ENCODE measurements at places on chromosomes 11 and 22. TPM values are rescaled to one million over a fixed set of nuclear protein-coding genes. Genes with fewer than 3 reads are reported as not detected.

DNA sequence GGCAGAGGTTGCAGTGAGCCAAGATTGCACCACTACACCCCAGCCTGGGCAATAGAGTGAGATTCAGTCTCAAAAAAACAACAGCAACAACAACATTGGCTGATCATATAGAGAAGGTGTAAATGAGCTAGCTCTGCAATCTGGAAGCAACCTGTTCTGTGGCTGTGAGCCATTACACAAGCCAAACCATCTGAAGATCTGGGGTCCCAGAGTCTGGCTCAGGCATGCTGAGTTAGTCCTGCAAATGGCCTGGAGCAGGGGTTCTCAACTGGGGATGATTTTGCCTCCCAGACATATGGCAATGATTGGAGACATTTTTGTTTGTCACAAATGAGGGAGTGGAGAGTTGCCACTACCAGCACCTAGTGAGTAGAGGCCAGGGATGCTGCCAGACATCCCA is 42.3 kb upstream of the RAB1B start:
- no peak for DNase-seq

DNA sequence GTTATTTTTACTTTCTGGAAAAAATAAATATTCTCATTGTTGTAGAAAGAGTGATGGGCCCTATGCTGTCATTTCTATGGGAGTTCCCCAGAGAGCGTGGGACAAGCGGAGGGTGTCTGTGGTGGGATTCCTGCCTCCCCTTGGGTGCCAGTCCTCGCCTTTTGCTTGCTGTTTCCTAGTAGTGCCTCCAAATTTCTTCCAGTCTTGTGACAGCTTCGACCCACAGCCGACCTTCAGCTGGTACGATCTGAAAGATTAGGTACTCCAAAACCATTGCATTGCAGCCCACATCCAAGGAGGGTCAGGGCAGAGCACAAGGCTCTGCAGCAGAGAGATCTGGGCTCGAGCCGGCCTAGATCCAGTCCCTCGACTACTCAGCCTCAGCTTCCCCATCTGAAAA is 58.9 kb upstream of the EMID1 start:
- DNase-seq: no peak

DNA sequence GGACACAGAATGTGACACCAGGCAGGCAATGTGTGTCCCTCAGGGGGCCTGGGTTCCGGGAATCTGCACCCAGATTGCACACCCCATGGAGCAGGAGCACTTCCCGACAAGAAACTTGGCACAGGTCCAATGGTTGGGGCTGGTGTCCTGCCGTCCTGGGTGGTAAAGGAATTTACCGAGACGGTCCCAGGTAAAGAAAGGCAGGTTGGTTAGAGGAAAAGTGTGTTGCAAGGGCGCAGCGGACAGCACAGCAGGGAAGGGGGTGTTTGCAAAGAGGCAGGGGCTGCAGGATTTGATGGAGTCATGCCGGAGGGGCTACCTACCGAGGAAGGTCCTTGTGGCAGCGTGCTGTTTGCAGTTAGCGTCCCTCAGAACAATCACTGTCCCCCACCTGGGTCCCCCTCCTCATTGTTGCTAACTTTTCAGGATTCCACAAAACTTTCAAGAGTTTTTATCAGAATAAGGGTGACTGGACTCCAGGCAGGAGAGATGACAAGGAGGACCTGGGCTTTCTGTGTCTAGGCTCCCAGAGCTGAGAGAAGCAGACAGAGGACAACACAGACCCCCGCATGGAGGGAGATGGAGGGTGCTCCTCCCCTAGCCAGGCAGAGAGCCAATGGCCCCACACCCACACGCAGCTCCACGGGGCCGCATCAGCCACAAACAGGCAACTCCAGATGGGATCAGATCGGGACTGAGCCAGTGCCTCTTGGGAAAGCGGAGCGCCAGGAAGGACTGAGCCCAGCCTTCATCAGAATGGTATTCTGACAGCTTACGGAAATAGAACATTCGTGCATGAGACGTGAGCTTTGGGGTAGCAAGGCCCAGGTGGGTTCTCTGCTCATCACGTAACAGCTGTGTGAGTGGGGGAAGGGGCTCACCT is 1423.9 kb downstream of the BRD1 start:
- no peak for DNase-seq

DNA sequence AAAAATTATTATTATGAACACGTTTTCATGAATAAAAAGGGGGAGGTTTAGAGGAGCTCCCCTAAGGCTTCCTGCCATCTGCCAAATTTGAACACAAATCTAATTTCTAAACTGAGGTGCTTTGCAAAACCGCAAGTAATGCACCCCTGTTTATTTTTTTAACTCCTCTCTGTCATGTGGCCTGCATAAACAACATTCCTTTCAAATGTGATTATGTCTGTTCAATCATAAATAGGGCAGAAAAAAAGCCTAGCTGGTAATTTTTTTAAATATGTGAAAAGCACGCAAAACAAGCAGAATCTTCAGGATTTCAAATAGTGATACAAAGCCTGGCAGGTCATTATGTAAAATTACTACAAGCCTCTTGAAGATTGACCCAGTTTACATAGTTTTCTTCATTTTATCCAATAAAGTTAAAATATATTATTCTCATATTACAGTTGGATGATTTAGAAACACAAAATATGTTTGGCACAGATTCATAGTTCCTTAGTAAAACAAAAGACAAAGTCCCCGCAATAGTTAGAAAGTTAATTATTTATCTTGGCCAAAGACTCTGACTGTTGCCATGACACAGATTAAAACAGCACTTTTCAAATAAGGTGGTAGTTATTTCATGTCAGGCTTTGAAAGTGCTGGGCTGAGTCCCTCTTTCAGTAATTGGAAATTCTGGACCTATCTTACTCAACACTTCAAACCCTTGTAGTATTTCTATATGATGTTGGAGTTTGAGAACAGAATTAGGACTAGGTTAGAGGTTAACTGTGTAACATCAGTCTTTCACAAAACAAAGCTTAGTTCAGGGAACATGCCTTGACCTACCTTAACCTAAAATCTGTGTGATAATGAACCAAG is 200.3 kb upstream of the MPPED2 start:
- DNase-seq: peak; percentile 27

DNA sequence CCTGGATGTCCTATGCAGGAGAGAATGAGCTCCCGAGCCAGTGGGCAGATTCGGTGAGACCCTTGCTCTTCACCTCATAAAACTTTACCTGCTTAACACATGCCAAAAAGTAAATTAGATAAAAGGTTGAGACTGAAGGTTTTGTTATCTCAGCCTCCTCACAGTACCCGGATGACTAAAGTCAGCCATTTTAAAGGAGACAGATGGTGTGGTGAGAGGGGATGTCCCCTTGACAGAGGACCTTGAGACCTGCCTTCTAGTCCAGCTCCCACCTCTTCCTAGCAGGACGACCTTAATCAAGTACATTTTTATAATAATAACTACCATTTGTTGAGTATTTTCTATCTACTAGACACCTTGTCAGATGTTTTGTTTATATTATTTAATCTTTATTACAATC is 39.7 kb downstream of the C11orf91 start:
- DNase-seq: no peak

GRCh38 chr22:43566021-43566420 is 154.2 kb downstream of the MPPED1 start:
- DNase-seq: no peak

DNA sequence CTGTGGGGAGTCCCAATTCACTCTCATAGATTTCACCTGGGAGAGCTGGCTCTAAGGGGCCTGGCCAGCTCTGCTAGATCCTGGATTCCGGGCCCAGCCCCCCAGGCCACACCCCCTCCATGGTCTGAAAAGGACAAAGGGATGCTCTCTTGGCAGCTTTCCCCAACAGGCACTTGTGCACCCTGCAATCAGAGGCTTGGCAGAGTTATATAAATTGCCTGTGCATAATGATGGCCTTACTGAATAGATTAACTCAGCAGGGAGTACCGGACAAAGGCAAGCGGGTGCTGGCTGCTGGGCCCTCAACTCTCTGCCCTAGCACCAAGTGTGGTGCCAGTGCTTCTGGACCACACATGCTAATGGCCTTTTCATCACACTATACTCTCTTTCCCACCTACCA is 461.6 kb downstream of the BUD13 start:
- no peak for DNase-seq

GRCh38 chr11:117230286-117230961 is 1.4 kb downstream of the PCSK7 start:
- DNase-seq: no peak

GRCh38 chr11:13679768-13680167 is 11.3 kb downstream of the FAR1 start:
- no peak for DNase-seq

GRCh38 chr22:21054714-21055563 is 9.2 kb downstream of the LRRC74B start:
- DNase-seq: no peak

GRCh38 chr11:69295079-69295994 is 1.4 kb downstream of the MYEOV start:
- DNase-seq: peak; percentile 80

DNA sequence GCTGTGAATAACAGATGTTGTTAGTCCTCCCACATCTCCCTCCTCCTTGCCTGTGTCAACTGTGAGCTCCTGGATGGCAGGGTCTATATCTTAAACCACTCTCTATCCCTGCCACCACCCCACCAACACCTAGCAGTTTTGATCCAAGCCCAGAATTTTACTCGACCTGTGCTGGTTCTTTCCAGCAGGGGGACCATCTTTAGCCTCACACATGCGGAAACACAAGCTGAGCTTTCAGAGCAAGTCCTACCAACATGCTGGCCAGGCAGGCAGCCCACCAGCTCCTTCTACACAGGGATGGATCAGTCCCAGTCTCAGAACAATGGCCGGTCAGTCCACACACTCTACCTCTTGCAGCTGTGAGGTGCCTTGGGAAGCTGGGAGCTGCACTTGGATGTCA is 231.5 kb downstream of the NXPE2 start:
- peak; percentile 10 for DNase-seq

- DNase-seq: no peak
Measured at GRCh38 chr11:61869708-61870451, 21.5 kb downstream of the FADS3 start.

DNA sequence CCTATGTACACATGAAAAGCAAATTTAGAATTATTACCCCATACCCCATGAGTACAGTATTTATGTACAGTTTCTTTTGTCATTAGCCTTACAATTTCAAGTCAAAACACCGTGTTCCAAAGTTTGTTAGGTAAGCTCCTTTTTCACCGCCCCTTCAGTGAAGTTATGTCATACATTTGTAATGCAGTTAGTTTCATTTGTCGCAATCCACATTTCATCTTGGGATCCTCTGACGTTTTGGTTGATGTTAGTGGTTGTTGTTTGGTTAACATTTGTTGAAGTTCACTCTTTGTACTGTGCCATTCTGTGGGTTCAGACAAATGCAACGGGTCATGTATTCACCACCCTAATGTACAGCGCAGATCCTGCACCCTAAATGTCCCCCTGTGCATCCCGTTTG is 45.2 kb downstream of the ARHGEF12 start:
- no peak for DNase-seq

DNA sequence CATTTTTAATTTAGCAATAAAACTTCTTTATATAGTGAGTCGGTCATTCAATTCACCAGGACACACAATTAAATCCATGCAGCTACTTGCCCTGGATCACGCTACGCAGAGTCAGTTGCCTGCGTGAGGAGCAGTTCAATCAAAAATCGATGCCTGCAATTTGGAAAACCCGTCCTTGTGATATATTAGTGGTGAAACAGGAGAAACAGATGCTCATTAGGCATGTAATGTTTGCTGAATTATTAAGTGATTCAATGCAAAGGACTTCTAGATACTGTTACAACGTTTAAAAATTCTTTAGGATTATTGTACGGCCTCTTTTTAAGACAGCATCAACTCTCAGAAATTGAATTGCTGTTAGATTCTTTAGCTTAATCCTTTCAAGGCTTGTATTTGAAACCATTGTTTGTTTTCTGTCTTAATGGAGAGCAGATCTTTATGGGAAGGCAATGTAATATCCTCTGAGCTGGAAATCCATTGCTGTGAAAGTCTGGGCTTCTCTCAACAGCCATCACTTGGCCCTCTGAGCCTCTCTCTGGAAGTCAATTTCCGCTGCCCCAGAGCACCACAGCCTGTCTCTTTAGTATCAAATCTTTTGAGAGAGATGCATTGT is 20.1 kb upstream of the PAMR1 start:
- DNase-seq: no peak

- no peak for DNase-seq
Measured at GRCh38 chr11:76379807-76380158, 1.1 kb downstream of the THAP12 start.

DNA sequence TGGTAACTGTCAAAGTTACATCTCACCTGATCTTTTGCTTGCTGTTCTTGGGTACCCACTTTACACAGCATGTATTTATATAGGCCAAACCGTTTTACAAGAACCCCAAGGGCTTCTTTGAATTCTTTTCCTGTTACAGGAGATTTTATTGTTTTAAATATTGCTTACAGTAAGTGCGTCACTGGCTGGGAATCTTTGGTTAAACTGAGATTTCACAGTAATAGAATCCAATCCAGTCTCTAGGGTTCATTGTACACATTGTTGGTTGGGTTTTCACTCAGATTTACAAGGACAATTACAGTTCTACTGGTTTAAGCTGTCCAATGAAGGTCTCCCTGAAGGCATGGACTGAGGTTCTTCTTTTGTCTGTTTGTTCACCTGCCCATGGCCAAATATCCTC is 171.7 kb downstream of the INSC start:
- no peak for DNase-seq

- DNase-seq: no peak
Measured at GRCh38 chr11:111312076-111312475, 13.7 kb downstream of the POU2AF3 start.

DNA sequence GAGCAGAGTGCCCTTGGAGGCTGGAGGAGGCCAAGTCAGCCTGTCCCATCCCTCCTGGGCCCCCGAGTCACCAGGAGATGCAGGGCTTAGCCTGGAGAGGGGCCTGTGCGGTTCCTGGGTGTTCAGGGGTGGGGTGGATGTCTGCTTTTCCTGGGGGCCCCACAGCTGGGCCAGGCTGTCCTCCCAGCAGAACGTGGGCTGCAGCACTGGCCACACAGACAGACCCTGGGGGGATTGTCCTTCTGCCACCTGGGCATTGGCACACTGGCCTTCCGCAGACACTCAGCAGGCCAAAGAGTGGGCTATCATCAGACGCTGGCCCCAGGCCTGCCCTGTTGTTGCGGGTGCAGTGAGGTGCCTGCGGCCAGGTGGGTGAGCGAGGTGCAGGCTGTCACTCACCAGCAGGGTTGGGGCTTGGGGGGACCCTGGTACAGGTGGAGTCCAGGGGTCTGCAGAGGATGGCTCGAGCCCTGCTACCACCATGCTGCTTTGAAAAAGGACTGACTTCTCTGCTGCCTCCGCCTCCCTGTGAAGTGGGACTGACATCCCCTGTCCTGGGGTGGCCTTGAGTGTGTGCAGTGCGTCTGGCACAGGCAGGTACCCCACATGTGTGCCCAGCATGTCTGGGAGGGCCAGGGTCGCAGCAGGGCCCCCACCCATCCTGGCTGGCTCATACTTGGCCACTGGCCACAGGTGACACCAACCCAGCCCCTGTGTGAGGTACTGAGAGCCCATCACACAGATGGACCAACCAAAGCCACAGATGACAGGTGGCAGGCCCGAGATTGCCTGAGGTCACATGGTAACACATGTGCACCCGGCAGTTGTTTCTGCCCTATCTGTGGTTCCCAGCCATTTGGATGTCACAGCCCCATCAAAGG is 39.0 kb upstream of the KCNQ1OT1 start:
- DNase-seq: no peak

GGT5 gene
- 0.10 TPM for total RNA-seq

OR6A2 gene
- total RNA-seq: 0.08 TPM

MFRP gene
- total RNA-seq: not detected

TP53AIP1 gene
- 0.20 TPM for total RNA-seq

UCP2 gene
- total RNA-seq: 76.8 TPM

POLR3H gene
- 32.5 TPM for total RNA-seq

OR8G5 gene
- total RNA-seq: not detected

AMPD3 gene
- 6.3 TPM for total RNA-seq

PHOX2A gene
- not detected for total RNA-seq

PTPMT1 gene
- 193 TPM for total RNA-seq

TSPAN32 gene
- 2.5 TPM for total RNA-seq

HEPHL1 gene
- total RNA-seq: not detected

RIMBP3C gene
- total RNA-seq: not detected

Measured in HT-29 (cell line).